ENCODE measurements at places on chromosomes 11 and 22.
A peak's percentile ranks its signal among the peaks of the same experiment; 100 is the strongest.

DNA sequence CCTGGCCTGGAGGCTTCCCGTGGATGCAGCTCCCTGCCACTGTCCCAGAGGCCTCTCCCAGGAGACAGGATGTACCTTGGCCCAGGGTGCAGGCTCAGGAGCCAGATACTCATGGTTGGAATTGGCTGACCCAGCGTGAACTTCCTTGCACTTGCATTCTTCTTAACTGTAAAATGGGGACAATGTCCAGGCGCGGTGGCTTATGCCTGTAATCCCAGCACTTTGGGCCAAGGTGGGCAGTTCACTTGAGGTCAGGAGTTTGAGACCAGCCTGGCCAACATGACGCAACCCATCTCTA lies 20.1 kb upstream of the ST3GAL4 start:
- peak; percentile 56 for DNase-seq

GRCh38 chr11:130865774-130866114 lies 50.5 kb downstream of the SNX19 start:
- DNase-seq = peak; percentile 33

- DNase-seq = no peak
Measured at GRCh38 chr11:89163686-89164085, 14.0 kb upstream of the TYR start.

DNA sequence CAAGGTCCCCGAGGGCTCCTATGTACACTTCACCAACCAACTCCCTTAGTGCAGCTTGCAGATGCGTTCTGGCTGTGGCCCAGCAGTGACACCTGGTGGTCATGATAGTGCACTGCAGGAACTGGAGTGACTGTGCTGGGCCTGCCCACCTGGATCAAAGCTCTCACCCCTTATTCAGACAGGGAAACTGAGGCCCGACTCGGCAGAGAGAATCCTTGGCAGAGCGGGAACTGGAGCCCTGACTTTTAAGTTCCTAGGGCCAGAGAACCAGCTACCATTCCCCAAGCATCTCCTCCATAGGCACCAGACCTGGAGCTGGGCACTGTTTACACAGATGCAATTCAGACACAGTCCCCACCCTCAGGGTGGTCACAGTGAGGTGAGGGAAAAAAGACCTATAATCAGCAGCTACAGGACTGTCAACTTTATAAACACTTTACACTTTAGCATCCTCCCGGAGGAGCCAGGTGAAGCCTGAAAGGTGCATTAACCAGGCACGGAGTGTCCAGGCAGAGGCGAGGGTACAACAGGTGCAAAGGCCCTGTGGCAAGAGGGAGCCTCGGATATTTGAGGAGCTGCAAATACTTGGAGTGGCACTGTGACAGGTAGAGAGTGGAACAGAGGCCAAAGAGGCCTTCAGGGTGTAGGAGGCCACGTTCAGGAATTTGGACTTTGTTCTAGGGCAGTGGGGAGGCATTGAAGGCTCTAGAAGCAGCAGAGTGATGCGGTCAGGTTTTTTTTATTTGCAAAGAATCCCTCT lies 22.0 kb downstream of the RHBDD3 start:
- peak; percentile 63 for DNase-seq
